ENCODE measurements at places on chromosomes 7 and 10.

DNA sequence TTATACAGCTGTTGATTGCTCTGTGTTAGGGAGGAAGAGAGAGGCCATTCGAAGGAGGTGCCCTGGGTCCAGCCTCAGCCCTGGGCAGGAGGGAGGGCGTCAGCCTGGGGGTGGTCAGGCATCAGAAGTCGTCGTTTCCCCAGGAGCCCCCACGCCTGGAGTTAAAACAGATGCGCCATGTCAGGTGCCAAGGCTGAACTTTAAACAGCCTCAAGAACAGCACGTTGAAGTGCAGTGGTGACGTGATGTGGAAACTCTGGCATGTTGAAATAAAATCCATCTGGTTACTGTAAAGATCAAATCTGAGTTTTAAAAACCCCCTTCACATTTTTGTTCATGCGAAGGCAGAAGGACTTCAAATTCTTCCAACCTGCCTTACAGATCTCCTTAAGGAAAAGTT, 128.4 kb upstream of the PPP2R2D start:
- no peak for DNase-seq

- peak; percentile 72 for DNase-seq
Observed at GRCh38 chr10:51063659-51064535, 10.4 kb upstream of the PRKG1 start.

DNA sequence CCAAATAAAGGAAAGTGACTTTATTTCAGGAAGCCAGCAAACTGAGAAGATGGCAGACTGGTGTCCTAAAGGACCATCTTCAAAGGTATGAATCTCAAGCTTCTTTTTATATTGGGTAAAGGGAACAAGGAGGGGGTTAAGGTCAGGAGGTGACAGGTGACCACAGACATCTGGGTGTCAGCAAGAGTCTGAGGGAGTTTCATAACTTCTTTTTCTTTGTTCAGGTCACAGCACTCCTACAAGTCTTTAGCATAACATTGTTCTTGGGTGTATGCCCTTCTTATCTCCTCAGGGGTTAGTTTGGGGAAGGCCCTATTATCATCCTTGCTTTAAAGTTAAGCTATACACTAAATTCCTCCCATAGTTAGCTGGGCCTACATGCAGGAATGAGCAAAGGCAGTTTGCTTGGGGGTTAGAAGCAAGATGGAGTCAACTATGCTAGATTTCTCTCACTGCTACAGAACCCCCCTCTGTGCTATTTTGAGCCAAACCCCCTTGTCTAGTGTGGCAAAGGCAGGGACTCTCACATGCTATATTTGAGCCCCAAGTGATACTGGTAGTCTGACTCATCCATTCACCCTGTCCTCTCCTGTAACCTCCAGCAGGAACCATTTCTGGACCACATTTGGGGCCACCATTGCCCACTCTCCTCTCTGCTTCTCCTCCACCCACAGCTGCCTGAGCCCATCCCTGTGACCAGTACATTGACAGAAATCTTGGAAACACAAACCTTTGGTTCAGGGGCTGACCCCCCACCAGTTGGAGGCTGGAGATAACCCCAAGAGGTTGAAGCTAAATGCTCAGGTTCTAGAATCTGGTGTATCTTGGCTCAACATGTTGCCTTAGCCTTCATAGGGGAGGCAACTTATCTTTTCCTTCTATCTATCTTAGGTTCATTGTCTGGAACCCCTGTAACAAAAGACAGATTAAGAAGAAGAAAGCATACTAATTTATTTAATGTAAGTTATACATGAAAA, 55.5 kb upstream of the LRGUK start:
- no peak for DNase-seq

- DNase-seq, result no peak
Observed at GRCh38 chr7:18948521-18948920, 168.9 kb downstream of the TWIST1 start.

DNA sequence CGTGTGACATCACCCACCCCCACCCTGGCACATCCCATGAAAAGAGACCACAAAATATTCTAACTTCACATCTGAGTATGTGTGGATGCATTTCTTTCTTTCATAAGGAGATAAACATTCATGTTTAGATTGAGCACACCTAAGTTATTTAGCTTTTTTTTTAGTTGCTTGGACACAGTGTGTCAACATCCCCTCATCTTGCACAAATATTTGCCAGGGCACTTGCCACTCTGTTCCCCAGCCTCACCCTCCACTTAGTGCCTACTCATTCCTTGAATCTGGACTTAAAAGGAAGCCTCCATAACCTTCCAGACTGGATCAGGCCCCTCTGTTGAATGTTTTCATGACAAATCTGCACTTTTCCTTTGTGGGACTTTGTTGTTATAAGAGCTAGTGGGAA, 338.9 kb upstream of the IGFBP3 start:
- no peak for DNase-seq

GRCh38 chr7:129723679-129724078, 112.2 kb downstream of the NRF1 start:
- DNase-seq, result no peak

DNA sequence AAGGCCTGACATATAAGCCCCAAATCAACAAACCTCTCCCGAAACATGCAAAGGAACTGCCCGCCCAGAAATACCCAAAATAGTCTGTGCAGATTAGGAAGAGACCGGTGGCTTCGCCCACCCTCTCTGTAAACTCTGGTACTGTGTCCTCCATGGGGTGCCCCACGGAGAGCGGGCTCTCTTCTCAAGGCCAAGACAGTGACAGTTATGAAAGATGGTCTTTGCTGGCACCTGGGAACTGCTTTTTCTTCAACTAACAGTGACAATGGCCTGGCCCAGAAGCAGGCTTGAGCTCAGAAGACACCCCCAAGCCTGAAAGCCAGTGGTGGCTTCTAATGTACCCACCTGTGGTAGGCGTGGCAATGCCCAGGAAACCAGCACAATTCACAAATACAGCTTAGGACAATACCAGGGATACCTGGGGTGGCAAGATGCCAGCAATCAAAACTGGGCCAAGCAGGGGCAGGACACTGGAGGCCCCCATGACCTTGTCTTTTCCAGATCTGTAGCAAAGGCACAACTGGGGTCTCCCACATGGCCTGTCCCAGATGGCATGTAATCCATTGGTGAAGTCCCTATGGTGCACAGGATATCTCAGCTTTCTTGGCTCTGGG, 107.6 kb downstream of the NEURL1 start:
- no peak for DNase-seq

DNA sequence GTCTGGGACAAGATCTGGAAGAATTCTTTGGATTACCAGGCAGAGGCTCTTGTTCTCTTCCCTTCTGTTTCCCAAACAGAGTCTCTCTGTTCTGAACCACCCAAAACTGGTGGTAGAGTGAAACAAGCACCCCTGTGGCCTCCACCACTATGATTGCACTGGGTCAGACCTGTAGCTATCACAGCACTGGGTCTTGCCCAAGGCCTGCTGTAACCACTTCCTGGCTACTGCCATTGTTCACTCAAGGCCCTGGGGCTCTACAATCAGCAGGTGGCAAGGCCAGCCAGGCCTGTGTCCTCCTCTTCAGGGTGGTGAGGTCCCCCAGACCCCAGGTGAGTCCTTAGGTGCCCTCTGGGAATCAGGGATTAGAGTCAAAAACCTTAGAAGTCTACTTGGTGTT, 4.1 kb upstream of the LRRC17 start:
- no peak for DNase-seq
